KBM-7 (cell line): ENCODE measurements at places on chromosomes 3 and 15.

- no peak for DNase-seq
These were observed 25.4 kb upstream of the LIMD1 start for GRCh38 chr3:45568848-45569762.

DNA sequence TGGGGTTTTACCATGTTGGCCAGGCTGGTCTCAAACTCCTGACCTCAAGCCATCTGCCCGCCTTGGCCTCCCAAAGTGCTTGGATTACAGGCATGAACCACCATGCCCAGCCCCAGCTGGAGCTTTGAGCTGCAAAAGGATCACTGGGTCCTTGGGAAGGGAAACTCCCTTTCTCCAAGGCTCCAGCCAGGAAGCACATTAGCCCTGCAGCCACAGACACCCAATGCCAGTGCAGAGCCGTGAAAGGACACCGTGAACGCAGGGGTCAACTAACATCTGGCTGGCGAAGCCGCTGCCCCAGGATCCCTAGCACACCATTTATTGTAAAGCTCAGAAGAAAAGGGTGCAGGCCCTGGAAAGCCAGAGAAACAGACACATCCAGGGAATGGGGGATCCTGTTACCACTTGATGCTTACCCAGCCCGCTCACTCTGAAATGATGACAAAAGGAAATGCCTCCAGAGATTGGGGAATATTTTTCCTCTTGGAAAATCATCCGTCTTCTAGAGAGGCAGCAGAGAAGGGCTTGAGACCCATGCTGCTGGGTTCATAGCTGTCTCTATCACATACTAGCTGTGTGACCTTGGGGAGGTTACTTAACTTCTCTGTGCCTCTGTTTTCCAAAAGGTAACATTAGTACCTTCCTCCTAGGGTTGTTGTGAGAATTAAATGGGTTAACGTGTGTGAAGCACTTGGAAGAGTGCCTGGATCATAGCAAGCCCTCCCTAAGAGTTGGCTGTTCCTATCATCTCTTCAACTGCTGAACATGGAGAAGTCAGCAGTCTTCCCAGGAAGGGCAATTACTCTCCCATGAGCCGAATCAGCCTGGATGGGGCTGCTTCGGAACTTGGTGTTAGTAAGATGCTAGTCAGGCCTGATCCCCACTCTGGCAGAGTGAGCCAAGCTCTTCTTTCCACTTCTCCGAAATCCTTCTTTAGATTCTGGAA is 40.8 kb downstream of the LMCD1 start:
- DNase-seq = no peak

DNA sequence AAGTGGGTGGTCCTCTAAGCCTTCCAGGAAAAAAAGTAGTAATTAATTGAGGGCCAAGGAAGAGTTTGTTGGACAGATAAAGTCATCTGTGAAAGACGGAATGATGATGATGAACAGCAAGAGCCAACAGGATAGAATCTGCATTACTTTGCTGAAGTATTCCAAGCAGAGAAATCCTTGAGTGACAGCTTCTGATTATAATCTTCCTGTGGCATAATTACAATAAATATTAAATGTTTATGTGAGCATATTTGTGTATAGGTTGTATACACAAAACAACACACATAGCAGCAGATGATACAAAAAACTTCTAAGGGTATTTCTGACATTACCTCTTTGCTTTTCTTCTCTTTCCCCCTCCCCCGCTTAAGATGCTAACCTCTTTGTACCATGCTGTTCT is 147.6 kb downstream of the SPATA16 start:
- no peak for DNase-seq

GRCh38 chr3:39780352-39780751 is 29.1 kb upstream of the MYRIP start:
- DNase-seq = no peak

GRCh38 chr15:80787316-80787715 is 8.1 kb downstream of the CEMIP start:
- DNase-seq = no peak

DNA sequence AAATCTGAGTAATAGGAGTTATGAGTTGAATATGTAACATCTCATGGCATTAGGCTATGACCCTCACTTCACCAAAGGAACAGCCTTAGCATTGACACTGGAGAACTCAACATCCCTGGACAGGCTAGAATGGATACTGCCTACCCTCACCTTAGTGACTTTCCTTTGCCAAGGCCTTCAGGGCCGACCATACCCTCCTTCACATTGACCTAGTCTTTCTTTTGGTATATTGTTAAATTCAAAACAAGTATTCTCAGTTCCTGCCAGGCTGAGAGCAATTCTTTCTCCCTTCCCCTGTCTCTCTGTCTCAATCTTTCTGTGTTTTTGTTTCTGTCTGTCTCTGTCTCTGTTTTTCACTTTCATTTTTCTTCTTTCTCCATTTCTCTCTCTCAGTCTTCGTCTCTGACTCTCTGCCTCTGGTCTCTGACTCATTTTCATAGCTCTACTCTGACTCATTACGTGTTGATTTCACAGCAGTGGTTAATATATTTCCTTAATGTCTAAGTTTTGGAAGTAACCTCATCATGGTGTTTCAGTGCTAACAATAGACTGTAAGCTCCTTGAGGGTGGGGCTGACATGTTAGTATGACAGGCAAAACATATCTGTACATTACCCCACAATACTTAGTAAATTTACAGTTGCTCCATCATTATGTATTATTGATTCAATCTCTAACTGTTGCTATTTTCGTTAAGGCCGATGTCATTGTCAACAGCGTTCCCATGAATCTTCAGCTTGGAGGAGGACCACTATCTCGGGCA is 32.5 kb downstream of the PARP15 start:
- no peak for DNase-seq

DNA sequence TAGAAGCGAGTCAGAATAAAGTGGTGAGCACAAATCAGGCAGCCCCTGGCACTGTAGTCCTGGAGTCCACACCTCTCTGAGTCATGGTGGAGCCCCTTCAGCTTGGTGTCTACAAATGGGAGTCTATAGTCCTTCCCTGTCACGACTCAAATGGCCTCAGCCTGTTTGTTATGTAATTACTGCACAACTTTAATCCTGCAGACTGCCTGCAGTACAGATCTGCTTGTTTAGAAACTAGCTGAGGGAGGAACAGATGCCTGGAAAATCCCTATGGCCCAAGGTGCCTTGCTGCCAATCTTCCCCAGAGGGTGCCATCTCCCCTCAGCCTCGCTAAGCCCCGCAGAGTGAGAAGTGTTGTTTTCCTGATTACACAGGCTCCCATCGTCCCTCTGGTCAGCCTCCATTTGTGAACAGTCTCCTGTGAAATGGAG is 3.9 kb upstream of the CXCR6 start:
- DNase-seq = no peak

GRCh38 chr15:85312486-85312885 is 67.9 kb upstream of the AKAP13 start:
- DNase-seq = no peak

DNA sequence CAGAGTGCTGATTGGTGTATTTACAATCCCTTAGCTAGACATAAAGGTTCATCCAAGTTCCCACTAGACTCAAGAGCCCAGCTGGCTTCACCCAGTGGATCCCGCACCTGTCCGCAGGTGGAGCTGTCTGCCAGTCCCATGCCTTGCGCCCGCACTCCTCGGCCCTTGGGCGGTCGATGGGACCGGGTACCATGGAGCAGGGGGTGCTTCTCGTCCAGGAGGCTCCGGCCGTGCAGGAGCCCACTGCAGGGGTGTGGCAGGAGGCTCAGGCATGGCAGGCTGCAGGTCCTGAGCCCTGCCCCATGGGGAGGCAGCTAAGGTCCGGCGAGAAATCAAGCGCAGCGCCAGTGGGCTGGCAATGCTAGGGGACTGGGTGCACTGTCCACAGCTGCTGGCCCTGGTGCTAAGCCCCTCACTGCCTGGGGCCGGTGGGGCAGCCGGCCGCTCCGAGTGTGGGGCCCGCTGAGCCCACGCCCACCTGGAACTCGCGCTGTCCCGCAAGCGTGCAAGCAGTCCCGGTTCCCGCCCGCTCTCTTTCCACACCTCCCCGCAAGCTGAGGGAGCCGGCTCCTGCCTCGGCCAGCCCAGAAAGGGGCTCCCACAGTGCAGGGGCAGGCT is 1206.3 kb downstream of the OTOL1 start:
- DNase-seq = no peak
